ENCODE measurements at places on chromosomes 7 and 10.

GRCh38 chr7:157335991-157336382 is 817 bp upstream of the DNAJB6 start:
- no peak for DNase-seq
- H3K27me3 ChIP-seq: no peaks in the 10 kb centered on the region
- peak overlapping the region; percentile 87 for H3K4me3 ChIP-seq
- peaks cover 71% of the 10 kb centered on the region for H3K4me1 ChIP-seq
- peaks cover 28% of the 10 kb centered on the region for H3K36me3 ChIP-seq
- peak overlapping the region; percentile 98 for H3K27ac ChIP-seq

DNA sequence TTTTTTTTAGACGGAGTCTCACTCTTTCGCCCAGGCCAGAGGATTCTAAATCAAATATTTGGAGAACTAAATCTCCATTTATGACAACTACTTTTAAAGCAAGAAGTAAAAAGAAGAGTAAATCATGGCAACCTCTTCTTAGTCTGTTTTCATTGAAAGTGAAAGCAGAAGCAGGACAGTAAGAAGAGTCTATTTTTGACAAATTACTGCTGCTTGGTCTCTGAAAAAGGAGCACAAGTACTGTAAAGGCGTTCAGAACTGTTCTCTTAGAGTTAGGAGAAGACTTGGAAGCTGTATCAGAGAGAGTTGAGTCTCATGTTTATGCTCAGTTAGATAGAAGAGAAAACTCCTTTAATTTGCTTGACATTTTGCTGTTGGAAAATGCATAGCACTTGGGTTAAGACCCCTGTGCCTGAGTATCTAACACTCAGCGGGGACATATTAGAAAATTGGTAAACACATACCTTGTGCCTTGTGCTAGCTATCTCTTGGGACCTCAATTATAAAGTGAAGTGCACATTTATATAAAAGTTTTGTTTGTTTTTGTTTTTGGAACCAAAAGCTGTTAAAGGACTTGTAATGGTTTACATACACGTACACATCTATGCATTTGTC is 433.0 kb downstream of the ANKRD7 start:
- H3K4me3 ChIP-seq: no peak overlapping the region
- no peaks in the 10 kb centered on the region for H3K4me1 ChIP-seq
- H3K27ac ChIP-seq: no peak overlapping the region
- no peaks in the 10 kb centered on the region for H3K36me3 ChIP-seq
- H3K27me3 ChIP-seq: no peaks in the 10 kb centered on the region

GRCh38 chr7:133376514-133376913 is 123.6 kb downstream of the EXOC4 start:
- H3K27ac ChIP-seq: no peak overlapping the region
- H3K4me3 ChIP-seq: no peak overlapping the region
- peaks cover 33% of the 10 kb centered on the region for H3K36me3 ChIP-seq
- H3K4me1 ChIP-seq: peaks cover 2% of the 10 kb centered on the region
- no peak for DNase-seq

GRCh38 chr10:99807786-99808185 is 25.3 kb downstream of the ABCC2 start:
- H3K27ac ChIP-seq: no peak overlapping the region
- H3K4me3 ChIP-seq: no peak overlapping the region
- H3K4me1 ChIP-seq: no peaks in the 10 kb centered on the region
- no peaks in the 10 kb centered on the region for H3K27me3 ChIP-seq
- no peak for DNase-seq

All from stimulated activated naive B cell treated with anti-CD40 and anti-IgM and Interleukin-4, amounts not matched to agents 10 μg/mL and 1 μg/mL and 100 μg/mL, for 72 hours (primary cell).